ENCODE measurements at places on chromosomes 4 and X. TPM values are rescaled to one million over a fixed set of nuclear protein-coding genes. Genes with fewer than 3 reads are reported as not detected.

DNA sequence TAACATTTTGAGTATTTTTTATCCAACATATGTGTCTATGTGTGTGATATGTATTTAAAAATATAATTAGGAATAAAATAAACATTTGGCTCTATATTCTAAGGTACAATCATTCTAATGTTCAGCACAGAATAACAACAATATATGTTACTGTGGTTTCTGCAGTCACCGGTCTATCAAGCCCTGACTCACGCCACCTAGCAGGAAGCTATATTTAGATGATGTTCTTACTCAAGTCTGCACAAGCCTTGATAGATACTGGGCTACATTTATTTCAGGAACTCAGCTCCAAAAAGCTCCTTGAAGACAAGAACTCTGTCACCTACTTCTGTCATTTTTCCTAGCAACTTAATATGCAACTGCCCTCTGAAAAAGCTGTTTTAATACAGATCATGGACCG, 152.0 kb upstream of the FTHL17 start:
- no peak for DNase-seq

- DNase-seq, result no peak
These were observed 26.6 kb downstream of the ZRSR2 start for GRCh38 chrX:15816886-15817285.

GRCh38 chr4:6991771-6992557, 51.2 kb upstream of the TADA2B start:
- no peak for DNase-seq

- no peak for DNase-seq
These were observed 11.7 kb downstream of the MFAP3L start for GRCh38 chr4:170014359-170015011.

- DNase-seq, result no peak
These were observed 691.4 kb downstream of the PCDH7 start for GRCh38 chr4:31411565-31411964.

DNA sequence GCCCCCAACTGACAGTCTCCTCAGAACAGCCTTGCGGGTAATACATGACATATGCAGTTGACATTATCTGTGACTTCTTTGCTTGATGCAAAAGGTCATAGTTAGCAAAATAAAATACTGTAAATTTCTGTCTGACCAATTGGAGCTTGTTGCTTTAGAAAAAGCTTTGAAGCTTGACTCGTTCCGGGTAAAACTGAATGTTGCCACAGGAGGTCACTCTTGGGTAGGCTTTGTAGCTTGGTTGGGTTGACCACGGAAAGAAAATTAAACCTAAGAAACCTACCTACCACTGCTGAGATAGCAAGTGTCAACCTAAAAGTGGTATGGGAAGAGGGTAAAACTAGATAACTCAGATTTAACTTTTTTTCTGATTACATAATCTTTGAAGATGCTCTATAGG, 23.2 kb downstream of the PRPS2 start:
- peak; percentile 48 for DNase-seq

ATP5ME gene
- 317 TPM for total RNA-seq

DNA sequence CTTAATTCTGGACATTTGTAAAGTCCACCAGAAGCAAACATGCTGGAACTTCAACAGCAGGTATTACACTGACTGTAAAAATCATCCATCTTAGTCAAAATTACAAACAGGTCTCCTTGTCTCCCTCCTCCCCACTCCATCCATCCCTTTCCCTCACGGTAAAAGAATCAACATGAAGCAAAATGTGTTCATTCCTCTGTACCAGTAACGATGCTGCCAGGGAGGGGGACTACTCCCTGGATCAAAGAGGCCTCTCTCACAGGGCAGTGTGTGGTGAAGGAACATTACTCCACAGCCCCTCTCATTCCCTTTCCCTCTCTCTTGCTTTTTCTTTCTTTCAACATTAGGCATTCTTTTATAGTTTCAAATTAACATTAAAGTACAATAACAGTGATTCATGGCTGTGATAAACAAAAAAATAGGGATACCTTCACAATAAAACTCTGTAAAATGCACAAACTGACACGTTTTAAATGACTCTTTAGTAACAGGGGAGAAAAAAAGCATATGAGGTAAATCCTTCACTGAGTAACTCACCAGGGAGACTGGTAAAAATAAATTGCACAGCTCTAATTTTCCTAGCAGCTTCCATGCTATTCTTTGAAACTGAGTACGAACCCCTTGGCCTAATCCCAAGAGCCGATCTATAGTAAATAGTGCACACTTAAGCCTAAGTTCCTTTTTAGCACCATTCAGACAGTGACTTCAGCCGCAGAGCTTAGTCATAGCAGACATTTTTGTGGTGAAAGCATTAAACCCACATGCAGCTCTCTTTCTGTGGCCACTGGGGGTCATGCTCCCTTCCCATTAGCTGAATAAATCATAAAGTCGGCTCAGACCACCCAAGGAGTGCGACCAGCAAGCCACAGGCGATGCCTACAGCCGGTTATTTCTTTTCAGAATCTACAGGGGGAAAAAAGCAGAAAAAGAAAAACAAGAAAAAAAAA, 215.6 kb upstream of the GYPA start:
- no peak for DNase-seq

DNA sequence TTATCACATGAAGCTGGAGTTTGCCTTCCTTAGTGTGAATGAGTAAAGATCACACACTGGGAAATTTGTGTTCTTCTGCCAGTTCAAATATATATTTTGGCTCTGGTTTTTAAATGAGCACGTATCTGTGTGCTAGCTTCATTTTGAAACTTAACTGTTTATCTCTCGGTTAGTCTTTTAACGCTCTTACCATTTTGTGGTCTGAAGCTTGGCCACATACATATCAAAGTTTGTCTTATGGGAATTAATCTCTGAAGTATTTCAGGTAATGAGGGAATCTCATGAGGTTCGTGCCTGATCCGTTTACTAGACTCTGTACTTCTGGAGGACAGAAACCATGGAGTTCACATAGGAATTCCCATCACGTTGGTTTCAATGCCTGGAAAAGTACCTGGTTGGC, 13.8 kb downstream of the ATP10D start:
- no peak for DNase-seq

BTK gene
- total RNA-seq, result 7.9 TPM

GRCh38 chrX:20132666-20133065, 9.0 kb downstream of the EIF1AX start:
- DNase-seq, result no peak

DNA sequence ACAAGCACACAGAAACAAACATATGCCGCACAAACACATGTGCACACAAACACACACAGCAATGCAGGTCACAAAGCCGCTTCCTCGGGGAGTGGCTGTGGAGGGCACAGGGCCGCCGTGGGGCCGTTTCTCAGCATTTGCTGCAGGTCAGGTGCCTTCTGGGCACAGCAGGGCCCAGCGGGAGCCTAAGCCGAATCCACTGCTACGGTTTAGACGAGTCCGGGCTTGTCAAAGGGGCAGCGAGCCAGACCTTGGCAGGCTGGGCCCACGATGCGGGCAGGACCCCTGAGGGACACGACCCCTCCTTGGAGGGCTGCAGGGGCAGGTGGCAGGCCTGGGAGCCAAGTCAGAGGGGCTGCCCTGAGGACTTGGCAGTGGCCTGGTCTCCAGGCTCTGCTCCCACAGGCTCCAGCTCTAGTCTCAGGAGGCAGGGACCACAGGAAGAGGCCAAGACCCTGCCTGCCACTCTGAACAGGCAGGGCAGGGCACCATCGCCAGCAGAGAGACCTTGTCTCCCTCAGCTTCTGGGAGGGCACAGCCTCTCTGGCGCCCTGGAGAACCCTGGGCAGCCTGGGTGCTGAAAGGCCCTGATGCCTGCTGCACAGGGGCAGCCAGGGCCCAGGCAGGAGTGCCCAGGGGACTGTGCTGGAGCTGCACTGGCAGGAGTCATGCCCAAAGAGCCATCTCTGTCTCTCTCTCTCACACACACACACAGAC, 5.5 kb upstream of the ATP2B3 start:
- no peak for DNase-seq

DNA sequence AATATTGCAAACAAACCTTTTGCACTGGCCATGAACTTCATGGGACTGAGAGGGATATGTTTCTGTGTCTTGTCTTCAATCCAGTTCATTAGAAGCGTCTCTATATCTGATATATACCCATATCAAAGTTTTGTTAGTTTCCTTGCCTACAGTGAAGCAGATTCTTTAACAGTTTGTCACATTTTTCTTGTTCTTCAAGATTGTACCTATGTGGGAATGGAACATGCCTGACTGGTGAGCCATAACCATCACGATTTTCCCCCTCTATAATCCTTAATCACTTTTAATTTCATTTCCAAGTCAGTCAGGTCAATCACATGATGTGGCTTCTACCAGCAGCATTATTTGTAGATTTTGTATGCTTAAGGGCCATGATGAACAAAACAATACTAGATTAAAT, 197.1 kb upstream of the PDE5A start:
- no peak for DNase-seq

TMSB15B gene
- total RNA-seq, result 6.1 TPM

BEX5 gene
- total RNA-seq, result 3.7 TPM

GRCh38 chrX:15747626-15748173, 9.6 kb downstream of the CA5B start:
- DNase-seq, result no peak

DNA sequence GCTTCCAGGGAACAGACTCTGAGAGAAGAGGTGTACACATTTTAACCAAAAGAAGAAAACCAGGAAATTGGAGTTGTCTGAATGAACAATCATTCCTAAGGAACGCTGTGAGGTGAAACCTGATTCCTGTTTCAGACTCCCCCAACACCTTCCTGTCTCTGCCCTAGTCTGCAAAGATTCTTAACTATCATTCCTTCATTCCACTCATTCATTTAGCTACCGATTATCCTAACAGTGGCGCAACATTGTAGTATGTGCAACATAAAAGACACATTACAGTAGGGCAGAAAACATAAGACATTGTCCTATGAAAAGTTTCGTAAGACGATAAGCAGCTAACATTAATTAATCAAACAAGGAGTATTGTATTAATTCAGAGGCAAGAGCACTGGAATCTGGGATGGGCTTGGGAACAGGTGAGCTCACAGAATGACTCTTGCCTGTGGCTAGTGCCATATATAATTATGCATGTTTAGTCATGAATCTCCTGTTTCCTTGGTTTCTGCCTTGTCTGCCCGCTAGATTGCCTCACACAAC, 23.8 kb upstream of the ADH7 start:
- DNase-seq, result no peak

- DNase-seq, result no peak
These were observed 118.6 kb downstream of the CPXCR1 start for GRCh38 chrX:88865634-88866033.

GRCh38 chr4:35689870-35690269, 554.4 kb downstream of the ARAP2 start:
- DNase-seq, result no peak

HEPH gene
- 15.7 TPM for total RNA-seq

SMIM10L2A gene
- 1.1 TPM for total RNA-seq

- no peak for DNase-seq
These were observed 12.8 kb upstream of the BOD1L1 start for GRCh38 chr4:13640149-13640940.

DNA sequence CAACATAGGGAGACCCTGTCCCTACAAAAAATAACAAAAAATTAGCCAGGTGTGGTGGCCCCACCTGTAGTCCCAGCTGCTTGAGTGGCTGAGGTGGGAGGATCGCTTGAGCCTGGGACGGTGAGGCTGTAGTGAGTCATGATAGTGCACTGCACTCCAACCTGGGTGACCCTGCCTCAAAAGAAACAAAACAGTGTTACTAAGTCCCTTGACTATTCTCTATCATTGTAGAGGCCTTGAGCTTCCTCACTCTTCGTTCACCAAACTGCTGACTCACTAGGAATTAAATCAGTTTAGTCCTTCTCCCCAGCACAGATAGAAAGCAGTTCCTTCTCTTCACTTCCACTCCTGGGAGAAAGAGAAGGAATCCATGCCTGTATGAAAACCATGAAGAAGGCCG, 14.5 kb downstream of the CDS1 start:
- no peak for DNase-seq

DNA sequence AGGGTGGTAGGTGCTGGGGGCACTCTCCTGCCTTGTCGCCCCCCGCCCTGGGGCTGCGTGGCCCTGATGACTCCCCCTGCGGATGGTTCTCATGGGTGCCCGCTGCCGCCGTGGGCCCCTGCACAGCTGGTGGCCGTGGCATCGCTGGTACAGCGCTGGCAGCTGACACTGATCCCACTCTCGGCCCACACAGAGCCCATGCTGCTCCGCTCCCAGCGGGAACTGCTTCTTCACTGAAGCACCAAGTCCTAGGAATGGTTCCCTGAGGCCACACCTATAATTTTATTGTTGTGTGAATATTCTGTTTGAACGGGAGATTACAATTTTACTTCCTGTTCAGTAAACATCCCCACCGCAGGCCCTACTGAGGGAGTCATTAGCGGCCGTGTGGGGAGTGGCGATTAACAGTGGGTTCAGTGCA, 138.6 kb upstream of the NKX1-1 start:
- no peak for DNase-seq

DNA sequence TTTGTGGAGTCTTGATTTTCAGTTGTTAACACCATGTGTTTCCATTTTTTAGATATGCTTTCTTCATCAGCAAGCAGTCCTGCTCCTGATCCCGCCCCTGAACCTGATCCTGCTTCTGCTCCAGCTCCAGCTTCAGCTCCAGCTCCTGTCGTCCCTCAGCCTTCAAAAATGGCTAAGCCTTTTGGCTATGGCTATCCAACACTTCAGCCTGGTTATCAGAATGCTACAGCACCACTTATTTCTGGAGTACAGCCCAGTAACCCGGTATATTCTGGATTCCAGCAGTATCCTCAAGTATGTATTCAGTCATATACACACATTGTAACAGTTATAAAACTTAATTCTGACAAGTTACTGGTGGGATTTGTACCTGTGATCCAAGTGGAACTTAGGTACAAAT, 60.9 kb downstream of the SEC24B start:
- no peak for DNase-seq

PCDH10 gene
- total RNA-seq, result 12.1 TPM

LEF1 gene
- total RNA-seq, result 20.7 TPM

- DNase-seq, result no peak
These were observed 323.2 kb upstream of the INTU start for GRCh38 chr4:127309369-127310102.

- no peak for DNase-seq
These were observed 50.8 kb downstream of the MAOA start for GRCh38 chrX:43706786-43707370.

CFAP299 gene
- not detected for total RNA-seq

DNA sequence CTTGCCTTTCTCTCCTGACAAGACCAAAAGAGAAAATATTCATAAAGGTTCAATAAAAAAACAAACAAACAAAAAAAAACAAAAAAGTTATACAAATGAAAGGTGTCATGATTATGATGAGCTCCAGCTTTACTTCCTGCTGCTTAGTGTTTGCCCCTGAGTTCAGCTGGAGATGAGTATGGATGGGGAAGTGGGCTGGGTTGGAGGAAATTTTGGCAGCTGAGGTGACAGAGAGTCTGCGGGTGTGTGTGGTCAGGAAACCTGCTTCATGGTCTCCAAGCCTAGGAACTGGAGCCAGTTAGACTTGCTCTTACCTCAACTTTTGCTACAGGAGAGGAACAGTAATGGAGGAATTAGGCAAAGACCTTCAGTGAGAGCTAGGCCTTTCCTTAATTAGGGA, 4.3 kb upstream of the CYSLTR1 start:
- DNase-seq, result no peak

DNA sequence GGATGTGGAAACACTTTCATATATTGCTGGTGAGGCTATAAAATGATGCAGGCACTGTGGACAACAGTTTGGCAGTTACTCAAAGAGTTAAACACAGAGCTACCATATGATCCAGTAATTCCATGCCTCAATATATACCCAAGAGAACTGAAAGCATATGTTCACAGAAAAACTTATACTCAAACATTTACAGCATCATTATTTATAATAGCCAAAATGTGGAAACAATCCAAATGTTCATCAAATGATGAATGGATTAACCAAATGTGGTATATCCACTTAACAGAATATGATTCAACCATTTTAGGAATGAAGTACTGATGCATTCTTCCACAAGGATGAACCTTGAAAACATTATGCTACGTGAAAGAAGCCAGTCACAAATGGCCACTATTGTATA, 603.8 kb downstream of the IQCM start:
- no peak for DNase-seq

Data from ureter (tissue), 1 donor.